ENCODE measurements at places on chromosomes 4 and X.

- DNase-seq, result no peak
Observed at GRCh38 chr4:40228497-40229365, 31.9 kb downstream of the RHOH start.

GRCh38 chr4:78190068-78190467 is 132.9 kb downstream of the FRAS1 start:
- DNase-seq, result no peak

DNA sequence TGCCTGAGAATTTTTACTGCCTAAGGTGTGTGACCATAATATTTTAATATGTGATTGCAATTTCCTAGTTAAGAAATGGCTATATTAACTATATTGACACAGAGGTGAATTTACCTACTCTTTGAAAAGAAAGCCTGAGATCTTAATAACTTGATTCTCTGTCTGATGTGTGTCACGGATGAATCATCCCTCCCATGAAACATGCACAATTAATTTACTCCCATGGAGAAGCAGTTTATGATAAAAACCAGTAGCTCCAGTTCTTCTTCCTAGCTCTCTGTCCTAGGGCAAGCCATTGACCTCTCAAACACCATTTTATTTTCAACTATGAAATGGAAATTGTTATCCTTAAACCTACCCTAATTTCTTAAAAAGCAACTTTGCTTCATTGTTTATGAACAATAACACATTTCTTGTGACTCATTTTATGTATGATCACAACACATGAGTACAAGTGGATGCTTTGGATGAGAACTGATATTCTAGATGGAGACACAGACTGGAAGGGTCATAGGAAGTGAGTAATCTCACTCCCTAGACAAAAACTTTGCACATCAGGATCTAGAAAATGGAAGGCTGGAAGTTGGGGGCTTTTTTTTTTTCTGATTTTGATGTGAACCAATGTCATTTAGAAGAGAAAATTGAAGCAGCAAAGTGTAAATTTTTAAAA is 438.3 kb downstream of the GPAT3 start:
- no peak for DNase-seq

GRCh38 chr4:140353786-140354185 is 19.7 kb upstream of the SCOC start:
- no peak for DNase-seq

DNA sequence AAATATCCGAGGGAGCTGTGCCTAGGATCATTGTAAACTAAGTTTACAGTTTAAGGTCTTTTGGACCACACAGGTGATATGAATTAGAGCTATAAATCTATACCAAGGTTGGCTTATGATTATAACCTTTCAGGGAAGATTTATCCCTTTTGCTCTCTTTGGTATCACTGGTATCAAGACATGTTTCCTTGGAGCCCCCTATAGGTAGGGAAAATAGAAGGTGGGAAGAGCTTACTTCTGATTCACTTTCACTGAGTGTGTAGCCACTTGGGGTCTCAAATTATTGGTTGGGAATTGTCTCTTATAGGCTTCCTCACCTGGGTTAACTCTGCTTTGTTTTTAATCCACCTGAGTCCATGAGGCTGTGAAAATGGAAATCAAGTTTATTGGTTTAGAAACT is 262.1 kb upstream of the NR3C2 start:
- no peak for DNase-seq

GRCh38 chr4:187065396-187065795 is 341.7 kb upstream of the FAT1 start:
- no peak for DNase-seq

GRCh38 chr4:6268650-6269615 is 717 bp upstream of the WFS1 start:
- DNase-seq, result no peak

- DNase-seq, result no peak
Observed at GRCh38 chrX:35380808-35381700, 417.1 kb upstream of the MAGEB16 start.

GRCh38 chrX:134676436-134676835 is 18.2 kb upstream of the PLAC1 start:
- no peak for DNase-seq

DNA sequence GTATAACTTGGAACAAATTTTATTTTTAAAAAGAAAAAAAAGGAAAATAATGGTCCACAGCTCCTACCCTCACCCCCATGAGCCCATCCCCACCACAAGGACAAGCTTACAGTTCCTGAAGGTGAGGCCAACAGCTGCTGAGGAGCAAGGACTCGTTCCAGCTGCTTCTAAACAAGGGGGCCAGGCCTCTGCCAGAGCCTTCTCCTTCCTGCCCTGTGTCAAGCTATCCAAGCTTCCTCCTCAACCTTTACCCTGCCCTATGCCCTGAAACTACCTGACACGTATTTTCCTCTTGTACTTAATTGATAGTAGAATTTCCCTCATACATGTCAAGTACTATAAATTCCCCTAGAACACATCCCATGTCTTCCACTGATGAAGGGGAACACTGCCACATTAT is 8.8 kb downstream of the SH3D19 start:
- no peak for DNase-seq

DNA sequence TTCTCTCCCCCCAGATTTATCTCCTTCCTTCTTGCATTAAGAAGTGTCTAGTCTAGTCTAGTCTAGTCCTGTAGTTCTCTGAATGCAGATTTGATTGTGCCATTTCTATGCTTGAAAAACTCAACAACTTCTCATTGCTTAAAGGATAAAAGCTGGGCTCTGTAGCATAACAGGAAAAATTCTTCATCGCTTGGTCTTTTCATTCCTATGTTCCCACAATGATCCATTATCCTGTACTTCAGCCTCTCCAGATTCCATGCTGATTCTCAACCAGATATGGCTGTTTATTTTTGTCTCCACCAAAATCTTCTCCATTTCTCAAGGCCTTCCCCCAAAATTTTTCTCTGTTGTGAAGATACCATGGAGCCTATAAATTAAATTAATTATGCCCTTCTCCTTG is 102.9 kb upstream of the STIM2 start:
- DNase-seq, result no peak

GRCh38 chr4:37935026-37935425 is 25.2 kb upstream of the PTTG2 start:
- no peak for DNase-seq

DNA sequence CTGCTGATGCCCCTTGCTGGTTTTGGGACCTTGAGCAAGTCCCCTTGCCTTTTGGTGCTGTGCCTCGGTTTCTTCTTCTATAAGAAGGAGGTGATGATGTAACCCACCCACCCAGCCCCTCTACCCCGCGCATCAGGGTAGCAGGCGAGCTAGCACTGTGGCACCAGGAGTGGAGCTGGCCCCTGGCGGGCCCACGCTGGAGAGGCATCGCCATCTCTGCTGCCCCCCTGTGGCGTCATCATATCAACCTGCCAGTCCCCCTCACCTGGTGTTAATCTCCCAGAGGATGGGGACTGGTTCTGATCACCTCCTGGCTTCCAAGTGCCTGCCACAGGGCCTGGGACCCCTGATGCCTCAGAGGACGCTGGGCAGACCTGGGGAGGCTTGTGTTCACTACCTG is 6.3 kb upstream of the SORCS2 start:
- no peak for DNase-seq

DNA sequence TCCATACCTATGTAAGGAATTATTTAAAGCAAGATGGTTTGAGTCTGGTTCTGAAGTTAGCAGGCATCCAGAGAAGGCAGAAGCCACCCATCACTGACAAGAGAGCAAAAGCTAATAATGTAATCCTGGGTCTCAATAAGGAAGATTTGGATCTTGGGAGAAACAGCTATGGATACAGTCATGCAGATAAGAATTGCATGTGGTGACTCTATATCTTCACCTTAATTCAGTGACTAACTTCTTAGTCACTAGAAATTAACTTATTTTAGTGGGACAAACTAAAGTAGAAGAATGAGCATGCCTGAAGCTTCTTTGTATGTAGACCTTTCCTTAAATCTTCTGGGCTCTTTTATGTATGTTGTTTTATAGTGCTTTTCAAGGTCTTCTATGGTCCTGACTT is 66.6 kb downstream of the ATP10D start:
- DNase-seq, result no peak

- peak; percentile 39 for DNase-seq
Observed at GRCh38 chrX:45758319-45758718, 557.6 kb upstream of the DIPK2B start.

DNA sequence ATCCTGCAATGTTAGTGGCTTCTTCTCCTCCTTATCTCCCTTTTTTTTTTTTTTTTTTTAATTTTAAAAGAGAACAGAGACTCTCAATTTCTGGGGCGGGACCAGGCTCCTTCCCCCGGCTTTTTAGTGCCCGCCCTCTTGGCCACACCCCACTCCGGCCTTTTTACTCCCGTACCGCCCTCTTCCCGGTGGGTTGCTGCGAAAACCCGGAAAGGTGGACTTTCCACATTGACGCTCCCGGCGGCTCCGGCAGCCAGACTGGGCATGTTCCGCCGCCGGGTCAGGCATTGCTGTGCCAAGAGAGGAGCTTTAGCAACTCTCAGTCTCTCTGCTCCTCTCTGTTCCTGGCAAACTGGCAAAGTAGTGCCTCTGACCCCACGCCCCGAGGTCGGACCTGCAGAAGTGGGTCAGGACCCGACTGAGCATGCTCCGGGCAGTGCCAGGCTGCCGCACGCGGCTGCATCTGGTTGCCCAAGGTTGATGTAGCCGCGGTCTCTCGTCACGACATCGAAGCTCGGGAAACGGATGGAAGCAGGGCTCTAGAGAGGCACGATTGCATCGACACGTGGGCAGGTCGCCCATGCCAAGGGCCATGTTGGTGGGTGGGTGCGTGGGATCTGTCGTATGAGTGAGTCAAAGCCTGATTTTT is 1.1 kb upstream of the MFAP3L start:
- no peak for DNase-seq

DNA sequence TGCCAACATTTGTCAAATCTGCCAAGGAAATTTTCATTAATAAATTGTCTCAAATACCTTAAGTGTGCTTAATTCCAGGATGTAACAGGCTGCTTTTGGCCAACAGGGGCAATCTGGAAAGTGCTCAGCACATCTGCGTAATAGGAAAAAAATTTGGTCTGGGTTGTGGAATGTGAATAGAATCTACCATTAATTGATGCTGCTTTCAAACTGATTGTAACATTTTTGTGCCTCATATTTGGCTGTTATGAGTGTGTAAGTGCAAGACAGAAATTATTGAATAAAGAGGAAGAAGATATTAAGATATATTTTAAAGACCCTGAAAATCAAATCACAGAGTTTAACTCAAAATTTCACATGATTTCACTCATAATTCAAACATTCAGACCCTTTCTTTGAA is 41.1 kb downstream of the REELD1 start:
- no peak for DNase-seq

DNA sequence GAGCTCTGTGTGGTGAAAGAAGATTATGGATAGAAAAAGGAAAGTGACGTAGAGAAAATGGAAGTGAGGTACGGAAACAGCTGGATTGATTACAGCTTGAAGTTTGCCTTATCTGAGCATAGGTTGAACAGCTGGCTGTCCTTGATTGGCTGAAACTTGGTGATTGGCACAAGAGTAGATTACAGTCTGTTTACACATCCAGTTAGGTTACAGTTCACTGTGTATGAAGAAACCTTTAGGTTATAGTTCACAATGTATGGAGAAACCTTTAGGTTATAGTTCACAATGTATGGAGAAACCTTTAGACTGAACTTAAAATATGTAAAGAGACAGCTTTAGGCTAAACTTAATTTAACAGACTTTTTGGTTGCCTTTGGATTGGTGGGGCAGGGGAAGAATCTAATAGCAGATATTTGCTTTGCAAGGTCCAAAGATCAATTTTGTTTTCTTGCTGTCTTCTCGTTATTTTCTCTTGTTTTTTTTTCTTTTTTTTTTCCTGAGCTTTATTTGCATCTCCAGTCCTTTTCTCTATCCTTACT is 15.6 kb upstream of the ART3 start:
- DNase-seq, result no peak

DNA sequence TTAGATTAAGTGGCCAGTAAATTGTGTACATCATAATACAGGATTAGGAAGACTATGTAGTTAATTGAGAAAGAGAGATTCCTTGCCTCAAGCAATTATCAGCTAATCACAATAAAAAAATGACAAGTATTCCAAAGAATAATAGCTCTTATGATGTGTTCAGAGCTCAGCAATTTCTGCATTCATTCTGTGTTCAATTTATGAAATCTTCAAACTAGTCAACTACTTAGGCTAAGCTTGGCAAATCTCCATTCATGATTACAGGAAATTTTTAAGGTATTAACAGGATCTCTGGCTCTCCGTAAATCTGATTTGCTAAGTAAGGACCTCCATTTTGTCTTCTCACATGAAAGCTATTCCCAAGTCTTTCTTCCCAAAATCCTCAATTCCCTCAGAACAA is 256.9 kb upstream of the TEX13A start:
- no peak for DNase-seq

GRCh38 chr4:168524006-168524405 is 27.2 kb downstream of the PALLD start:
- DNase-seq, result no peak

- no peak for DNase-seq
Observed at GRCh38 chrX:136907621-136908020, 27.1 kb upstream of the RBMX start.

GRCh38 chrX:151985531-151985930 is 11.1 kb upstream of the GABRE start:
- DNase-seq, result no peak

GRCh38 chrX:24268786-24269185 is 45.1 kb downstream of the SUPT20HL2 start:
- DNase-seq, result no peak

- no peak for DNase-seq
Observed at GRCh38 chrX:77743720-77744119, 42.3 kb downstream of the ATRX start.

GRCh38 chrX:48599341-48599740 is 2.0 kb downstream of the WDR13 start:
- no peak for DNase-seq

DNA sequence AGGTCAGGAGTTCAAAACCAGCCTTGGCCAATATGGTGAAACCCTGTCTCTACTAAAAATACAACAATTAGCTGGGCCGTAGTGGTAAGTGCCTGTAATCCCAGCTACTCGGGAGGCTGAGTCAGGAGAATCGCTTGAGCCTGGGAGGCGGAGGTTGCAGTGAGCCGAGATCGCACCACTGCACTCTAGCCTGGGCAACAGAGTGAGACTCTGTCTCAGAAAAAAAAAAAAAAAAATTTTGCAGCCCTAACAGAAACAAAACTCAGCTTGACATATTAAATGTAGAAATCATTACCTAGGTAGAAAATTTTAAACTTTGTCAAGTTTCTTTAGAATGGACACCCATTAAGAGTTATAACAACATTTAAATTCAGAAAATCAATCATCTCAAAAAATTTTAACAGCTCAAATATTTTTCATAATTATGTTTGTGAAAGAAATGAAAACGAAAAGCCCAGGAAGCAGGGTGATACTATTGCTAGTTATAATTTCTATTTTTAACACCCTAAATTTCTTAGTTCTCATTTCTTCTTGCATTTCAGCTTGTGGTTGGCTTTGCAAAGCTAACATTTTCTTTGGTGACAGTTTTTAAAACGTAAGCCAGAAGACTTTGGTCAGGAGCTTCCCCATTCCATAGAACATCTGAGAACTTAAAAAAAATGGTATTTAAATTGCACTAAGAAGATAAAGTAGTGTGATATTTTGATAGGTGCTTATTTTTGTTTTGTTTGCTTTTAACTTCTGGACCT is 33.3 kb upstream of the RBBP7 start:
- peak; percentile 16 for DNase-seq

All from SIG-M5 (cell line).